ENCODE measurements at places on chromosomes 4 and X.
A peak's percentile ranks its signal among the peaks of the same experiment; 100 is the strongest.

DNA sequence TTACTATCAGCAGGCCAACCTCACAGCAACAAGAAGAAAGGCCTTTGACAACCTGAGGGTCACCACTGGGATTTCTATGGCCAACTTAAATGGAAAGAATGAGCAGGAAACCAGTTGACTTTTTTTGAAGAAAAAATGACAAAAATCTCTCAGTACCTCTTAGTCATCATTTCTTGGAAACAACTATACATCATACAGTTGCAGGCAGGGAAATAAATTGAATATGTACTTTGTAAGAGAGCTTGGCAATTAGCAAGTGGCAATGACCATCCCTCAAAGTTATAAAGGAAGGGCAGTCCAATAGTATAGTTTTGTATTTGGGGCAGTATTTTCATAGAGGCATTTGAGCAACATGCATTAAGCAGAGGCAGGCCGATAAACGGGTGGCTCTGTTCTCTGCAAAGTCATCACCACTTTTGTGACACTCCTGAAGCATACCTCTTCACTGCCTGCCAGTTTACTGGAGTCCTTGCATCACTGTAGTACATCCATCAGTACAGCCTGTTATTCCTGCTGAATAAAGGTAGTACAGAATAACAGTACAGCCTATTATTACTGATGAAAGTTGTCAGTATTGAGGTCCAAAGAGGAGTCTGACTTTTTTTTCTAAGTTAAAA, 83.3 kb upstream of the AMELX start:
- no peak for DNase-seq

GRCh38 chr4:26884026-26884425, 23.4 kb downstream of the STIM2 start:
- DNase-seq = no peak

- no peak for DNase-seq
Observed at GRCh38 chr4:74471264-74471663, 26.3 kb downstream of the AREG start.

DNA sequence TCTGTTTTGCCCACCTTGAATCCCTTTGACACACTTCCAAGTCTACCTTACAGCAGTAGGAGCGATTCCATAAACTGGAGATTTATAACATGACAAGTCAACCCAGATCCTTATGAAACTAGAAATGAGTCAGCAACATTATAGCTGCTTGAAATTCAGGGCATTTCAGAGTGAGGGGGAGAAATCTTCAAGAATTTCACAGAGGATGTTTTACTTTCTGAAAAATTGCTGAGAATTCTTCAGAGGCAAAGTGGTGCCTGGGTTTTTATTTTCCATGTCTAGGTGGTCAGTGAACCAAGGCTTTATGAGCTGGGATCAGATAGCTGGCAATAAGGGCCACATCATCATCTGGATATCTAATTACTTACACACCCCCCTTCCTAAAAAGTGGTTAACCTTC, 119.8 kb downstream of the PPARGC1A start:
- DNase-seq = no peak

DNA sequence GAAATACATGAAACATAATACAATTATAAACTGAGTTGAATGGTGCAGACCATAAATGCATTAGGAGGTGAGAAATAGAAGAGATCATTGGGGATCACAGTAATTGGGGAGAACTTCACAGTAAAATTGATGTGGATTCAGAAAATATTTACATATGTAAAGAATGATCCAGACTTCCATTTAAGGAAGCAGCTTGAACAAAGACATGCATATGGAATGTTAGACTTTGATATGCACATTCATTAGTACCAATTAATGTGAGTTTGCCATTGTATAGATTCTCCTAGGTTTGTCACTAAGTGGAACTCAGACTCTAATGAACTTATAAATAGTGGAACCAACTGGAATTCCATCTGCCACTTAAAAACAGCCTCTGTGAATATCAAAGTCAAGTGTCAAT, 235.6 kb downstream of the PARM1 start:
- no peak for DNase-seq

- DNase-seq = peak; percentile 78
Observed at GRCh38 chr4:85268188-85268587, 206.8 kb upstream of the ARHGAP24 start.
